Stimulated activated CD8-positive, alpha-beta memory T cell treated with anti-CD3 and anti-CD28 coated beads, Interleukin-15, amount 100 ng/mL, for 24 hours (primary cell): ENCODE measurements at places on chromosomes 1 and 21.

DNA sequence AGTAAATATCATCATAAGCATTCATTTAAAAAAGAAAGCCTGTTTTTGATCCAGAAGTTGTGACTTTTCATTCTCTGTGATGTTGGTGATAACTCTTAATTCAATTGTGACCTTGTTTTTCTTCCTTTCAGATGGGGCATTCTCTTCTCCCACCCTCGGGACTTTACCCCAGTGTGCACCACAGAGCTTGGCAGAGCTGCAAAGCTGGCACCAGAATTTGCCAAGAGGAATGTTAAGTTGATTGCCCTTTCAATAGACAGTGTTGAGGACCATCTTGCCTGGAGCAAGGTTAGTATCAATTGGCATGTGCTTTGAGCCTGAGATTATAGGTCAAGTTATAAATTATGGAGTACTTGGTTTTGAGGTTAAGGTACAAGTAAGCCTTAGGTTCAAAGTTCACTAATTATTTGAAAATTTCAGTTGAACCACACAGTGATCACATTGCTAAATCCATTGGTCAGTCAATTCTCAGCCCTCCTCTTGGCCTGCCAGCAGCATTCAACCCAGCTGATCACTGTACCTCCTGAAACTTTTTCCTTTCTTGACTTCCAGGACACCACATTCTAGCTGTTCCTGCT, 4.1 kb downstream of the PRDX6 start:
- no peak for DNase-seq

DNA sequence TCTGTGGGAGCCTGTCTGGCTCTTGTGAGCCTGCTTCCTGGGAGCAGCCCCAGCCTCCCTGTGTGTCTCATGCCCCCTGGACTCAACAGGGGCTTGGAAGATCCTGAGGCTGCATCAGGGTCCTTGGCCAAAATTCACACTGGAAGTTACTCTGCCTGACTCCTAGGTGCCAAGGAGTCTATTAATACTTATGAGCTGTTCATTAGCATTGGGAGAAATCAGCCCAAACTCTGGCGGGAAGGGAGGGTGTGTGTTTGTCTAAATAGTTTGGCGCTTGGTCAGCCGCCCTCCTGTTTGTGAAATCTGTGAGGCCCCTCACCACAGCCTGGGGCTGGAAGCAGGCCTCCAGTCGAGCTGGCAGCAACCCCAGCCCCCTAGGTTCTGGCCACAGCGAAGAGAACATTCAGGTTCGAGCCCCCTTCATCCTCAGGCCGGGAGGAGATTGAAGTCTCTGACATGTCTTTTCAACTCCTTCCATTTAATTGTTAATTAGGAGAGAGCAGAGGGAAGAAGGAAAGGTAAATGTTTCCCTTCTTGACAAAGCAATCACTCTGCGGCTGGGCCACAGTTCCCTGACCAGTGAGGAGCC, 82.1 kb upstream of the F3 start:
- DNase-seq, result no peak

- no peak for DNase-seq
Observed at GRCh38 chr1:59816318-59816878, 1.6 kb downstream of the HOOK1 start.

DNA sequence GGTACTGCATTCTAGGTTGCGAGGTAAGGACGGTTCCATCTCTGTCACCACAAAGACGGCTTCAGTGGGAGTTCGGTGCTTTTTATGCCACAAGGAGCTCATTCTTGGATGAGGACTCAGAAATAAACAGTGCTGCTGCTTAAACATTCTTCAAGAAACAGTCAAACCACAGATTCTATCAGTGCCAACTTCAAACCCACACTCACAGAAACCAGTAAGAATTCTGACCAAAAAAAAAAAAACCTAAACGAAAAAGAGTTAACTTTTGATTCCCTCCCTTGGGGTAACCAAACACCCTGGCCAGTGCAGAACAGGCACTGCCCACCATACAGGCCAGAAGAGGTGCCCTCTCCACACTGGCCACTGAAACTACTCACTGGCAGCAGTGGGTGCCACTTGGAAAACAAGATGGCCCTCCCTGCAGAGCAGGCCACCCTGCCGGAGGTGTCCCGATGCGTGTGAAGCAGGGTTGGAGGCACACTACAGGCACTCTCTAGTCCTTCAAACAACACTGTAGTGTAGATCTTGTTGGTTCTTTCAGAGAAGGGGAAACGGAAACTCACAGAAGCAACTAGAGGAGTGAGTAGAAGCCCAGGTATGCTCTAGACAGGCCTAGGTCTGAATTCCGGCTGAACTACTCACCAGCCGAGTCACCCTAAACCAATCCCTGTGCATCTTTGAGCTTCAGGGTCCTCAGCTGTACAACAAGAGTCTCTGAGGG, 87.3 kb upstream of the TLR5 start:
- no peak for DNase-seq

GRCh38 chr1:77175230-77175844, 43.9 kb downstream of the PIGK start:
- DNase-seq, result no peak

GRCh38 chr1:14897080-14897449, 256.5 kb upstream of the TMEM51 start:
- DNase-seq, result no peak

DNA sequence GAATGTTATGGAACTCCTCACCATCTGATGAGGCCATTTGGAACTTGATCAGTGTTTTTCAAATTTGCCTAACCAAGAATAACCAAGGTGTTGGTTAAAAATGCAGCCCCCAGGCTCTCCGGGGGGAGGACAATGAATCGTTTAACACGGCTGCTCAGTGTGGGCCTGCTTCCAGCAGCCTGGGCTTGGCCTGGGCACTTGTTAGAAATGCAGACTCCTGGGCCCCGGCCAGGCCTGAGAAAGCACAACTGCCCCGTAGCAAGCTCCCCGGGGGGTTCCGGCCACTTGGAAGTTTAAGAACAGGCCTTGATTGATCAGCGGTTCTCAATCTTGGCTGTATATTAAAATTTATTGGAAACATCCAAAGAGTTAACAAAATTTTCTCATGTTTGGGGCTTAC, 22.8 kb upstream of the C2CD2 start:
- no peak for DNase-seq

DNA sequence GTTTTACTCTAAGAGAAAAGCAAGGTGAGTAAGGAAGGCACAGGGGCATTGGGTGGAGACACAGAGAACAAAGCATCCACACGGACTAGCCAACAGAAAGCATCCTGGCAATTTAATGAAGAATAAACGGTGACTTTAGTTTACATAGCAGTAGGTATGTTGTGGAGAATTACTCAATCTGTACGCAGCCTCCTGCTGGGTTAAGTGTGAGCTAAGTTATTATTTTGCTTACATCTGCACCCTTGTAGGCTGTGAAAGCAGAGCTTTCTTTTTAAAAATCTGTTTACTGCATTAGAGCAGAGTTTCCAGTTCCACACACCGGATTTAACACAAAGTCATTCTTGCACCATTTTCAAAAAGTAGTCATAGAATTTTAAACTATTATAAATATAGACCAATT, 144.5 kb downstream of the AKT3 start:
- no peak for DNase-seq

GRCh38 chr1:192939440-192939839, 119.7 kb downstream of the UCHL5 start:
- DNase-seq, result no peak

- DNase-seq, result no peak
Observed at GRCh38 chr1:237199026-237199425, 157.0 kb downstream of the RYR2 start.

GRCh38 chr1:193237381-193237978, 51.1 kb upstream of the B3GALT2 start:
- DNase-seq, result no peak

- DNase-seq, result no peak
Observed at GRCh38 chr1:21188235-21188634, 11.5 kb upstream of the EIF4G3 start.

DNA sequence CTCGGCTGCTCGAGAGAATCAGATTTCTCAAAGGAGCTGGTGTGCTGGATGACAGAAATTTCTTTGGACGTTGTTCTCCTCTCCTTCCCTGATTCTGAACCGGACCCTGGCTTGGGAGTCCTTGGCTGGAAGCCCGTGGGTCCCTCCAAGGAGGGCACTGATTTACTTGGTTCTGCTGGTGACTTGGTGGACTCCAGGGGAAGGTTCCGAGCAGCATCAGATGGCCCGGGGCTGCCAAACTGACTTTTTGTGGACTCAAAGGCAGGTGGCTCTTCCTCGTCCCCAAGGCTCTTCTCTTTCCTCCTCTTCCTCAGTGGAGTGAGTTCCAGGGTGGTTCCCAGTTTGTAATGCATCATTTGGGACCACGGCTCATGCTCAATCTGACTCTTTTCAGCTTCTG, 97.9 kb upstream of the EDN2 start:
- DNase-seq, result no peak

GRCh38 chr1:15089258-15089992, 64.1 kb upstream of the TMEM51 start:
- no peak for DNase-seq

DNA sequence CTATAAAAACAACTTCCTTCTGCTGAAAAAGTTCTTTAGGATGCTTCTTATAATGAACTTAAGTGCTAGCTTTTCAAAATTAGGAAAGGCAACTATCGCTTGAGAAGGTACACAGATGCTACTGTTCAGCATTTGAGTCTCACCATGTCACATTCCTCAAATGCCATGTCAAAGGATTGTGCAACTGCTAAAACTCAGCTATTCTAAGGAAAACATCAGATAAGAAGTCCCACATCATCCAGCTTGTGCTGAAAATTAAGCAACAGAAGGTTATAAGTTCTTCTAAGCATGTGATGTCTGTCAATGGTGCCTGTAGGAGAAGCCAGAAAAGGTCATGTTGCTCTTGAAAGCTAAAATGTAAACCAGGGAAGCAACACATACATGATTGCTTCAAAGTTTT, 36.5 kb downstream of the MCOLN2 start:
- no peak for DNase-seq

GRCh38 chr1:79124756-79125155, 118.2 kb upstream of the ADGRL4 start:
- DNase-seq, result no peak

DNA sequence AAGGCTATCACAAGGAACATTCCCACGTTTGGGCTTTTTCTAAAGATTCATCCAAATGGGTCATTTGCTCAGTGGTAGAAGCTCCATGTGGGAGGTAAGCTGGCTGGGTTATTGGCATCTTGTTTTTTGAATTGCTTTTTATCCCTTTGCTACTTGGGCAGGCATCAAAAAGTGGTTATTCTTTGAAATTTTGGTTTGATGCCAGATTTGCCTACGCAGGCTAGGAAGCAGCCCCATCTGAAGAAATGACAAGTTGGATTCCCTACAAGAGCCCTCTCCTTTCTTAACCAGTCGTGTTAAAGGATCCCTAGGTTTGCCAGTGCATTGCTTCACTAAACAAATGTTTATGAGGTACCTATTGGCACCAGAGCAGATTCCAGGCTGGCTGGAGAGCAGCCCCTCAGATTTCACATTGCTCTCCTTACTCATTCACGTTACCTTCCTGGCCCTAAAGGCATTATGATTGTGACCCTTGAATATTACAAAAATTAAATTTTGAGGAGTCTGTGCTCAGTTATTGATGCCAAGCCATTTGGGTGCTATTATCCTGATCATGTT, 38.8 kb downstream of the ARID1A start:
- no peak for DNase-seq

GRCh38 chr1:118143831-118144230, 41.2 kb downstream of the SPAG17 start:
- no peak for DNase-seq

GRCh38 chr1:190116921-190117320, 360.7 kb downstream of the BRINP3 start:
- DNase-seq, result no peak

DNA sequence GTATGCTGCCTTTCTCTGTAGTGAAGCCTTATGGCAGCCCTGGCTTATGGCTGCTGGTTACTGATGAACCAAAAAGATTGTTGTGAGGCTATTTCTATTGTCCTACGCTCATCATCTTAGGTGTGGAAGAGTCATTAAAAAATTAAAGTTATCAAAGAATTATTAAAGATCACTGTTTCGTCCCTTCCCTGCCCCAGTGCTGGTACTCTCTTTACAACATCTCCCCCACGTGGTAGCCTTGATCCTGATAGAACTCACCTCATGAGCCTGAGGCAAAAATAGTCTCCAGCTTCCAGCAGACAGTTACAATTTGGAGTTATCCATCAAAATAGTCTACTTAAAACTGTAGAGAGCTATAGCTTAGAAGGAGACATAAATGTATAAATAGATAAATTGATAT, 201.5 kb downstream of the S1PR1 start:
- DNase-seq, result no peak

- DNase-seq, result no peak
Observed at GRCh38 chr1:60185684-60186083, 112.1 kb upstream of the C1orf87 start.

GRCh38 chr1:150906329-150906728, 19.4 kb downstream of the CTXND2 start:
- DNase-seq, result no peak

DNA sequence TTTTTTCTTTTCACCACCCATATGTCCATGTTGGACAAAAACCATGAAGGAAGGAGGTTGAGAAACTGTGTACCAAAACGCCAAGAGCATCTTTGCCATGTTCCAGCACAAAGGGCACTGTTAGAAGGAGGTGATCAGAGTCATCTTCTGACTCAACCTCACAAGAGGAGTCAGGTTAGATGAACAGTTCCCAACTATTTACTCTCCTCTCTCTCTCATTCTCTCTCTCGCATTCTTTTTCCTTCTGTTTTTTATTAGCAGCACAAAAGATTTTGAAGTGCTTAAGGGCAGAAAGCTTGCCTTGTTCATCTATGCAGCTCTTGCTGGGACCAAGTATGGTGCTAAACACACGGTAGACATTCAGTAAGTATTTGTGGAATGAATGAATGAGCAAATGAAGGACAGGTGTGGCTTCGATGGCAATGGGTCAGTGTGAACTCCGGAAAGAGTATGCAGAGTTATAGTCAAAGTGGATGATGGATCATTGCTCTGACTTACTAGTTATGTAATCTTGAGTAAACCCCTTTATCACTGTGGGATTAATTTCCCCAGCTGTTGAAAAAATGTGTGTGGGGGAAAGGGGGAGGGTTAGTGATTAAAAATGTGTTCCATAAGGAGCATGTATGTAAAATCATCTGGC, 33.9 kb downstream of the DDR2 start:
- DNase-seq, result no peak

DNA sequence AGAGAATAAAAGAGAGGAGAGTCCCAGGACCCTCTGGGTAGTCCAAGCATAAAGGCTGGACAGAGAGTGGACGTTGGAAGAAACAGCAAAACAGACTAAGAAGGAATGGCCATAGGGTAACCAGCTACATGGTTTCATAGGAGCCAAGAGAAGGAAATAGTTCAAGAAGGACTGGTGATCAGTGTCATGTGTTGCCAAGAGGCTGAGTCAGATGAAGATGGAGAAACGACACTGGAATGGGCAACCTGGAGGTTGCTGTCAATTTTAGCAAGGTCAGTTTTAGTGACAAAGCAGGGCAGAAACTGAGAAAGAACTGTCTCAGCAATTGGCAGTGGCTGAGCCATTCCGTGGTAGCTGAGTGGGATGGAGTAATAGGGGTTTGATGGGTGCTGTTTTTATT, 41.4 kb downstream of the HMGB4 start:
- no peak for DNase-seq

- no peak for DNase-seq
Observed at GRCh38 chr21:14677639-14678179, 131.6 kb upstream of the SAMSN1 start.

GRCh38 chr1:169115891-169116585, 9.5 kb downstream of the ATP1B1 start:
- no peak for DNase-seq
